Cardiac muscle cell (in vitro differentiated cells and primary cell): ENCODE measurements at places on chromosomes 1 and 21.

DNA sequence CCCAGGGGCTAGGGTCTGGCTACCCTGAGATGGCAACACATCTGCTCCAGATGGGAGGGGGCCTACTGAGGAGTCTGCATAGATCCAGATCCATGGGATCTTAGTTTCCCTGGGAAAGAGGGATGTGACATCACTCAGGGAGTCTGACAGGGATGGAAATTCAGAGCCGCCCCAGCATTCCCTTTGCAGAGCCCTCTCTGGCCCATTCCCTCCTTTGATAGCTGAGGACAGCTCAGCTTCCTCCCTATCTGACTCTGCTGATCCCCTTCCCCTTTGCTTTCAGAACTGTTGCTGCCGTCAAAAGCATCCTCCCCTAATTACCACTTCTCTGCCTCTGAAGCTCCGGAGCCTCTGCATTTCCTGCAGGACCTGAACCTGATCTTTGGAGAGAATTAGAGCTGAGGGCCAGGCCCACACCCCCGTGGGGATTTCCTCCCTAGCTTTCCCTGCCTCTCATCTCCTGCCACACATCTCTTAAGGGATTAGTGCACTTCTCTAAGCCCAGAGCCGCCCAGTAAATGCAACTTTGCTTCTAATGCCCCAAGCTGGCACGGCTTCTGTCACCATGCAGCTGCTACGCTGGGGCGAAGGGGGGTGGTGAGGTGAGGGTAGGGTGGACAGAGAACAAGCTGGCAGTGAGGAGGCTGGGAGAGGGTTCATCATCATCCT, 9.5 kb upstream of the ASCL5 start:
- no peak for DNase-seq

DNA sequence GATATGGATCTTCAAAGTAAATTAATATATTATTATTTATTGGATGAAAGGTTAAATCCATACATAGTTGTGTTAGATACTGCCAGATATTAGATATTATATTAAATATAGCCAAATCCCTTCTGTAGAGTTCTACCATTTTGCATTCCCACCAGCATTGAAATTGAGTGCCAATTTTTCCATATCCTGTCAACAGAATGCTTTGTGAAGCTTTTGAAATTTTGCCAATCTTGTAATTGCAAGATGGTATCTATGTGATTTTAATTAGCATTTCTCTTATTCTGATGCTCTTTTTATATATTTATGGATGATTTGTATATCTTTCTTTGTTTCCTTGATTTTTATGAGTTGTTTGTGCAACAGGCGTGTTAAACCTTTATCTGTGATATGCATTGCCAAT, 67.0 kb upstream of the CD34 start:
- DNase-seq: no peak

DNA sequence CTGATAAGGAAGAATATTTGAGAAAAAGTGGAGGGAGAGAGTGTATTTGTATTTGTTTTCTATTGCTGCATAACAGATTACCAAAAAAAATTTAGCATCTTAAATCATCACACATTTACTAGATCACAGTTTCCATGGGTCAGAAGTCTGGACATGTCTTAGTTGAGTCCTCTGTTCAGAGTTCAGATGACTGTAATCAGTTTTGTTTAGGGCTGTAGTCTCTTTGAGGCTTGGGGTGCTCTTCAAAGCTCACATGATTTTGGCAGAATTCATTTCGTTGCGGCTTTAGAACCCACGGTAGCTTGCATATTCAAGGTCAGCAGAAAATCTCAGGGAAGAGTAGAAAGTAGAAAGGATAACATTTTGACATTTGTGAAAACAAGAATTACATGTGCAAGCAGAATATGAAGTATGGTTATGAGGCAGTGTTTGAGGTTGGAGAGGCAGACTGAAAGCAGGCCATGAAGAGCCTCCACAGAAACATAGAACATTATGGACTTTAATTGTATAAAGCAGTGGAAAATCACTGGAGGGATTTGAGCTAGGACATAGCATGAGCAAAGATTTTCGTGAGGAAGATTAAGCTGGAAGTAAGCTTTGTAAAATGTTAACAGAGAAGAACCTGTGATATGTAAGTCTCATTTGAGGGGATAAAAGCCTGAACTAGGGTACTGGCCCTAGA, 110.6 kb upstream of the GPR52 start:
- no peak for DNase-seq

- DNase-seq: no peak
These were observed 20.2 kb downstream of the LDLRAP1 start for GRCh38 chr1:25563330-25564215.

- DNase-seq: no peak
These were observed 21.3 kb downstream of the TRPM2 start for GRCh38 chr21:44374601-44375280.

DNA sequence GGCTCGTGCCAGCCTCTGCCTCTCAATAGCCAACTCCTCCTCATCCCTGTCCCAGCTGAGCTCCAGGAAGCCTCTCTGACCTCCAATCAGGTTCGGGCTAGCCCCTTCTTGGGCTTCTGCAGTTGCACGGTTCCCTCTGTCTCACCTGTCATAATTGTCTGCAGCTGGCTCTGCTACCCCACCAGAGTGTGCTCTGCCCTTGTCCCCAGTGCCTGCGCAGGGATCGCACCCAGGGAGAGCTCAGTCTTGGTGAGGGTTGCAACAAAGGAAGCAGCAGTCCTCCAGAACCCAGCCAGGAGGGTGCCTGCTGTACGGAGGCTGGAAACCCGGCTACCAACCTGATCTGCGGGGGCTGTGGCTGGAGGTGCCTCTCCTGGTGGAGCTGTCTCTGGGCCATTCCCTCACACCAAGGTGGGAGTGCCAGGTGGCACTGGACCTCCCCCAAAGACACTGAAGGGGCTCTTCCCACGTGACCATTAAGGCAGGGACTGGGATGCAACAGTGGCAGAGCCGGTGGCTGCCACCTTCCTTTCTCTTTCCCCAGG, 63.5 kb upstream of the DMRTB1 start:
- DNase-seq: no peak

DNA sequence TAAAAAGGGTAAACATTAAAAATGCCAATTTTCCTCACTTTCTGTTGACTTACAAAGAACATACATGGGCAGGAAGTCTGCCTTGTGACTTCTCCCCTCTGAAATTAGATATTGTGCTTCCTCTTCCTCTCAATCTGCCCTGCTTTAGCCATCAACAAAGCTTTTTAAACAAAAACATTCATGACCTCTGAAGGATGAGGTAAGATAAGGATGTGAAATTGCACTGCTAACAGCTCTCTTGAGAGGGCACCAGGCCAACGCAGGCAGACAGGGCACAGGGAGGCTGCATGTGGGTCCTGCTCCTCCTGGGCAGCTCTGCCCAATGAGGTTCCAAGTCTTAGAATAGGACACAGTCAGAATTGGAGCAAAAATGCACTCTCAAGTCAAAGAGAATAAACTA, 62.1 kb downstream of the DEGS1 start:
- peak; percentile 59 for DNase-seq

DNA sequence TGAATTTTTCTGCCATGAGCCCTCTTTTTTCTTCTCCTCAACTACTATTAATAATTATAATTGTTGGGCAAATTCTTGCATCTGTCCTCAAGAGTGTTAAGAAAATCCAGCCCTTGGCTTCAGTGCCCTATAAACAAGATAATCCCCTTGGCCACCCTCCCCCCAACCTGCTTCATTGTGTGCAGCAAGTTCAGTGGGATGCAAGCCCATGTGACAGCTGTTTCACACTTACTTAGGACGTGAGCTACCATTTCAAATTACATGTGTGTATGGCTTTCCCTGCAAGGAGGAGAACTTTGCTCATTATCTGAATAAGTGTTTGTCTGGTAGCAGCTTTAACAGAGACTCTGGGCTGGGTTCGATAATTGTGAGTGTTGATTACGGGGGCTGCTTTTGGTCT, 276.2 kb downstream of the CACNA1E start:
- no peak for DNase-seq

- peak; percentile 66 for DNase-seq
These were observed 8.2 kb upstream of the CAP1 start for GRCh38 chr1:40032240-40032891.

DNA sequence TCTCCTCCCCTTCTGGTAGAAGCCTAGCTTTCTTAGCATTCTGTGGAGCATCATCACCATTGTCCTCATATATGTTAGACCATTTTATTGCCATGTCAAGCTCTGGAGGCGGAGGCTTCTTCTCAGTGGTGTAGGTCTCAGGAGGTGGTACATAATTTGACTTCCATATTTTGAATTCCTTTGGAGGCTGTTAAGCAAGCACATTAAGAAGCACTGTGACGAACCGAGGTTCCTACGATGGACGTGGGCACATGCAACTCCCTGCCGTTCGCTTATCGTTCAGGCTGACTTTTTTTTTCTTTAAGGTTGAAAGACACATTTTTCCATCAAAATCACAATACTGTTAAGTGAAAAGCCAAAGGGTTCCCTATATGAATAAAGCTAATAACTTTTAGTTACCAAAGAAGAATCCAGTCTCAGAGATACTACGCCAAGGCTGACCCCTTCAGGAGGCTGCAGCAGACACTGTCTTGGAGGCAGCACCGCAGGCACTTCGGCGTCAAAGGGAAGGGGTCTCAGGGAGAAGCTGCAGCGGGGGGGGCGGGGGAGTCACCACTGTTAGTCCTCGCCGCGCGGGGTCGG, 835 bp downstream of the C1orf52 start:
- peak; percentile 45 for DNase-seq

DNA sequence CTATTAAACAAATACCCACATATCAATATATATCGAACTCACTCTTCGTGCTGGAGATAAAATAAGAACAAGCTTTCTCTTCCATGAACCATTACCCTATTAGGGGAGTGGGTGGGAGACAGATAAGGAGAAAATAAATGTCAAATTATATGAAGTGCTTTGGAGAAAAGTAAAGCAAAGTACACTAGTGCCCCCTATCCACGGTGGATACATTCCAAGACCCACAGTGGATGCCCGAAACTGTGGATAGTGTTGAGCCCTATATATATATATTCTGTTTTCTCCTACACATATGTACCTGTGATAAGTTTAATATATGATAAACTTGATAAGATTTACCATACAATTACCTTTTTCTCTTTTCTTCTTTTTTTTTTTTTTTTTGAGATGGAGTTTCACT, 54.6 kb downstream of the FH start:
- DNase-seq: no peak

DNA sequence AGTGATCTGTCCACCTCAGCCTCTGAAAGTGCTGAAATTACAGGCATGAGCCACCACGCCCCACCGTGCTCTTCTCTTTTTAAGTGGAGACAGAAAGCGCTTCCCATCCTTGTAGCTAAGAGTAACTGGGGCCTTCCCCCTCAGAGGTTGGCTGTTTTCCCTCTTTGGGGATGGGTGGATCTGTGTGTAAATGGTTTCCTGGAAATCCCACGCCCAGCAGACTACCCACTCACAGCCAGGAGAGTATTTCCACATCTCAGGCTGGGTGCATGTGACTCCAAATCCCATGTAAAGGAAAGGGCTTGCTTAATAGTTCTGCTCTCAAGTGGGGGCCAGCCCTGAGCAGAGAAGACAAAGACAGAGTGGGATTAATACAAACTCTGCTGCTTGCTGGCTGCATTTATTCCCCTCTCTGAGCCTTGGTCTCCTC, 19.6 kb upstream of the TCEA3 start:
- no peak for DNase-seq

- peak; percentile 93 for DNase-seq
These were observed at the start of gene OLFML3 for GRCh38 chr1:113978863-113979702. TSS of gene OLFML3 (plus strand) at chr1:113979474. CDS start at chr1:113979517, 43 bp downstream.

DNA sequence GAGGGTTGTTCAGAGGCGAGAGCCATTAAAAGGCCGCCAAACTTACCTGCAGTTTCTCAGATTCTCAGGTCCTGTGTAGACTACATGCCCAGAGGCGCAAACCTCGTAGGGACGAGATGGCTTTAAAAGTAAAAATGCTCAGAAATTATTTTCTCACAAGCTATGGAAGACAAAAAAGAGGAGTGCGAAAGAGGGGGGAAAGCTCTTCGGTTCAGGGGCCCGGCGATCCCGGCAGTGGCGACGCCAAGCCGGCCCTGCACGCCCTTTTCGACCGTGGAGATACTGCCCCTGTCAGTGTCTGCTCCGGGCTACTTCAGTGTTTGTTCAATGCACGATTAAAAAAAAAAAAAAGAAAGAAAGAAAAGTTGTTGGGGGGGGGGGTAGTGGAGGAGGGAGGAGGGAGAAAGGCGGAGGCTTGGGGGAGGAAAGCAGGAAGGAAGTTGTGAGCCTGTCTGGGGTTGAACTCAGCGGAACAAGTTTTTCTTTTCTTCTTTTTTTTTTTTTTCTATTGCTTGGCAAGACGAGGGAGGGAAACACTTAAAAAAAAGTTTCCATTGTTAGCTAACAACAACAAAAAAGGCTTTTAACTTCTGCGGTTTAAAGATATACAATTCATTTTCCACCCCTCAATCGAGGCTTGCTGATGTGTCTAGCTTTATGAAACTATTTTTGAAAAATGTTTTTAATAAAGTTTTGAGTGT, at the start of gene ITPKB:
Gene ITPKB (minus strand): TSS at position 288 of the 701 bp plus-strand sequence. CDS start 1,824 bp downstream, outside the sequence.
- peak; percentile 21 for DNase-seq

DNA sequence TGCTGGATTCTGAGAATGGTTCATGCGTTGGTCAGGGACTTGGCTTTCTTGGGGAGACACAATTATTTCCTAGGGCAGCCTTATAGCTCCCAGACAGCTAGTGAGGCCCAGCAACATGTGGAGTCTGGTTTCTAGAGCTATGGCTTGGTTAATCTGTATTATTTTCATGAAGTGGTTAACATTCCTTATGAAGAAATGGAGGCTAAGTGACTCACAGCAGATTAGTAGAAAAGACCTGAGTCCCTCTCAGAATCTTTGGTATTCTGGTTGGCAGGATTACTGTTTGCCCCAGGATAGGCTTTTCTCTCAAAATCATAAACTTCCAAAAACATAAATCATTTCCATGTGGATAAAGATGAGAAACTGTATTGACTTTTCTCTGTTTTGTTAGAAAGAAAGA, 42.3 kb downstream of the DUSP10 start:
- peak; percentile 28 for DNase-seq

DNA sequence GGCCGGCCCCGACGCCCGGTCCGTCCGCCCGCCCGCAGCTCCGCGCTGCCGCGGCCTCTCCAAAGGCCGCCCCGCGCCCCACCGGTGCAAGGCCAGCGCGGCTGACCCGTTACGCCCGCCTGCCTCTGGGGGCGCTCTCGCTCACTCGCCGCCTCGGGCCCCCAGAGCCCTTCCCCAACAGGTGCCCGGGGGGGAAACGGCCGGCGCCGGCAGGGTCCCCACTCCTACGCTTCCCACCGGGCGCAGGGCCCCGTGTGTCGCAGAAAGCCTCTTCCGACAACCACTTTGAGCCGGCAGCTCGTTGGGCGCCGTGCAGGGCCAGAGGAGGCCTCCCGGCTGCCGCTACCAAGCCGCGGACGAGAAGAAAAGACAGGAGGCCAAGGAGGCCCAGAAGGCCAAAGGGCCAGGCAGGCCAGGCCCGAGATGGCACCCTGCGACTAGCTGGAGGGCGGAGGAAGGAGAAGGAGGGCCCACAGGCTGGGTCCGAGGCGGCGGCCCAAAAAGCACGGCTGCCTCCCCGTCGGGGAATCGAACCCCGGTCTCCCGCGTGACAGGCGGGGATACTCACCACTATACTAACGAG, 64.9 kb upstream of the FCGR2A start:
- peak; percentile 75 for DNase-seq

GRCh38 chr1:242030071-242030470, 31.2 kb upstream of the MAP1LC3C start:
- no peak for DNase-seq
